ENCODE measurements at places on chromosomes 3 and 15.

DNA sequence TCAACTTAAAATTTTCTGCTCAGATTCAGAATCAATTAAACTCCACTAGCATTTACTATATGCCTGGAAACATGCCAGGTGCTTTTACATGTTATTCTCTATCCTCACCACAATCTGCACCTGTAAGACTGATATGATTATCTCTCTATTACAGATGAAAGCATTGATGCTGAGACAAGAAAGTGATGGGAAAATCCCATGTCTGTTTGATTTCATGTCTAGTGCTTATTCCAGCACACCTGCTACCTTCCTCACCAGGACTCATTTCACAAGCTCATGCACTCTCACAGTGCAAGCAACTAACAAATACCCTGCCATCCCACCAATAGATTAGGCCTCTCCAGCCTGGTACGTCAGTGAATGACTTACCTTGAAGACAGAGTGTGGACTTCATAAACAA, 25.0 kb upstream of the BCL6 start:
- no peak for DNase-seq

DNA sequence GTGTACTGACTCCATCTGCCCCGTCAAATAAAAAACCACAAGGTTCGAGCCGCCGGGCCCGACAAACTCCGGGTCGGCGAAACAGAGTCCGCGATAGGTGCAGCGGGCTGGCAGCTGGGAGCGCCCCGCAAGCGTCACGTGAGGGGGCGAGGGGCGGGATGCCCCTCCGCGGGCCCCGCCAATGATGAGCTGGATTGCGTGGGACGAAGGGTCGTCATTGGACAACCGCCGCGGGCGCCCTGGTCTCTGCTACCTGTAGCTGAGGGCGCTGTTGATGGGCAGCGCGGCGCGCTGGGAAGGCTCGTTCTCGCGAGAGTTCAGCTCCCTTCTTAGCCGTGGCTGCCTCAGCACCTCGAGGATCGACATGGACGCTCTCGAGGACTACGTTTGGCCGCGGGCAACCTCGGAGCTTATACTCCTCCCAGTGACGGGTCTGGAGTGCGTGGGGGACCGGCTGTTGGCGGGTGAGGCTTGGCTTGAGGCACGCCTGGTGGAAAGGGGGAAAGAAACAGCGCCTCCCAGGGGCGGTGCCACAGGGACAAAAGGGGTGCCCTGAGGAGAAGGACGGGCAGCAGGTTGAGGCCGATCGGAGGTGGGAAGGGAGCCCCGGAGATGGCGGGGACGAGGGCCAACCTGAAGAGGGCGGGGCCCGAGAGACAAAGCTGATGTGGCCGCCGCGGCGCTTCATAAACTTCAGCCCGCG, at the start of gene WDR6:
Gene WDR6 (plus strand): TSS at position 324 of the 703 bp plus-strand sequence. CDS start 41 bp downstream, at position 365.
- peak; percentile 99 for DNase-seq

DNA sequence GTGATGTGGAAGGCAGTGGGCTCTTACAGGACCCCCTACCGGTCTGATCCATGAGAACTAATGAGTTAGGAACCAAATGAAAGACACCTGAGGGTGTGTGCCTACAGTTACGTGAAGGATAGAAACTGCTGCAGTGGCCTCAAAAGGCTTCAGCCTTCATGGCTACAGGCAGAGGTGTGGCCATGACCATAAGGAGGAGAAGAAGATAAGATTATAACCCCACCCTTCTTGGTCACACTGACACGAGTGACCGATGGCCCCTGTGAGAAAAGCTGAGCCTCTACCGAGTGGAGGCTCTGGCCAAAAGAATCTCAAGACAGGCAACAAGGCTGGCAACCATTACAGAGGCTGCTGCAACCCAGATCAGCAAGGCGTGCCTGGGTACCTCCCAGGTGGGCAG, 6.3 kb downstream of the RFT1 start:
- DNase-seq = no peak

DNA sequence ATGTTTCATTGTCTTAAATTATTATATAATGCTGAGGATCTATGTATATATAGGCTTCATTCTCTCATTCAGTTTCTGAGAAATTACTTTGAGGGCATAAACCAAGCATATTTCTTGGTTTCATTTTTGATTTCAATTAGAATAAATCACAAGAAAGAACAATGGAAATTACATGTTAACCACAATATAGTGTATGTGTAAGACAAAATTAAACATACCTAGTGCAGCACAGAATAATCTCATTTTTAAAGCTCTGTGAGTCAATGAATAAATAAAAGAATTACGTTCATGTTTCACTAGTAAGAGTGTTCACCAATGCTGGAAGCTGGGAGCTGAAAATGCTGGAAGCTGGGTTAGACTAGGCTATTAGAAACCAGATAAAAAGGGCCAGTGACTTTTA, 72.8 kb downstream of the UBE3A start:
- DNase-seq = no peak

- no peak for DNase-seq
These were observed 16.4 kb downstream of the FBXO22 start for GRCh38 chr15:75920079-75920478.

DNA sequence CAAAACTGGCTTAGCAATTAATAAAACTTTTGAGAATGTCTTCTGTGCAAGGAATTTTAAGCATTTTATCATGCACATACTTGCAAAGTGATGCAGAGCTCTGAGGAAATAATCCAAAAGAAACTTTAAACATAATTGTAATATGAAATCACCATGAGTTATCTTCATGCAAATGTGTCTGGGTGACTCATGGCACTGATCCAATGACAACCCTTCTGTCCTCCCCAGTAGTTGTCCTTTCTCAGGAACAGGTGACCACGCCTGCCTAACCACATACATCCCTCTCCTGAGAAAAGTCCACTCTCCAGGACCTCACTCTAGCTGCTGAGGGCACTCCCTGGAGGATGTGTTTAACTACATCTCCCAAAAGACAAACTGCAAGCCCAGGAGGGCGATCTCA, 530.6 kb upstream of the IL12A start:
- no peak for DNase-seq

GRCh38 chr15:99692825-99693224, 40.4 kb downstream of the LYSMD4 start:
- DNase-seq = no peak

GRCh38 chr3:15271785-15272381, 60.5 kb downstream of the SH3BP5 start:
- no peak for DNase-seq

DNA sequence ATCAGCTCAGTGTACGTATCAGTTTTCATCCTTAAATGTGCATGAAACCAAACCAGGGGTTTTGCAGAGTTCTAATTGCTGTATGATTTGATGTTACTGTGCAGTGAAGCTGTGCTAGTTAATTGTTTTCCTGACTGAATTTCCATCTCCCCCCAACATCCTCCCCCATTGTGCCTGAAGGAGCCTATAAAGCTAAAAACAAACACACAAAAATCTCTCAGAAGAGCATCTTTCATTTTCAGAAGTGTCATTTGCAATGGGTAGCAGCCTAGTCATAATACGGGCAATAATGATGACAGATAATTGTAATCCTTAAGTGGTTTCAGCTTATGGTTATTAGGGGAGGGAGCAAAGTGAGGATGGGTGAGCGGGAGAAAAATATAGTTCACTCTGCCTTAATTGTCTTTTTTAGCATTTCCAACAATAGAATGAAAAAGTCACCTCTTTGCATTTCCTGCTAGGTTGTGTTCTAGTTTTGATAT, 207.9 kb upstream of the TBL1XR1 start:
- no peak for DNase-seq

- DNase-seq = no peak
These were observed 15.2 kb downstream of the TGFBR2 start for GRCh38 chr3:30621576-30621975.

GRCh38 chr15:43408789-43409188, 37.9 kb downstream of the TUBGCP4 start:
- no peak for DNase-seq
